Mesenchymal stem cell (in vitro differentiated cells and primary cell): ENCODE measurements at places on chromosomes 1 and 21.

- DNase-seq = no peak
Measured at GRCh38 chr1:44068442-44068921, 37.2 kb upstream of the SLC6A9 start.

DNA sequence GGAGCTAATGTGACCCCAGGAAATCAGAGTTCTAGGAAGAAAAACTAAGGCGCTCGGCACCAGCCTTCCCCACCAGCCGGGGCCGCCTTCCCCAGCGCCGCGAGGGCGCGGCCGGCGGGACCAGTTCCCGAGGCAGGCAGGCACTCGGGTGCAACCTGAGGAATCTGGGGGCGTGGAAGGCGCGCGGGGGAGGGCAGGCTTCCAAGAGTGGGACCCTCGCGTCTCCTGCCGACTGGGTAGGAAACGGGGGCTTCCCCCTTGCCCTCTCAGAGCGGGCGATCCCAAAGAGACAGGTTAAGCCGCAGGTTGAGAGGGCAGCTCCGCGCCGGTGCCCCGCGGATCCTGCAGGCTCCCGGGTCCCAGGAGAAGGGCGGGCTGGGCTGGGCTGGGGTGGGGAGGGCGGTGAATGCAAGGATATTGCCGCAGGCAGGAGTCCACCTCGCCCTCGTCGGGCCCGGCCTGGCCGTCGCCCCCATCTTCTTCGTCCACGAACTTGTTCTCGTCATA, 431 bp downstream of the ARPC5 start:
- DNase-seq = no peak

GRCh38 chr1:101325144-101325543, 88.3 kb downstream of the S1PR1 start:
- no peak for DNase-seq

DNA sequence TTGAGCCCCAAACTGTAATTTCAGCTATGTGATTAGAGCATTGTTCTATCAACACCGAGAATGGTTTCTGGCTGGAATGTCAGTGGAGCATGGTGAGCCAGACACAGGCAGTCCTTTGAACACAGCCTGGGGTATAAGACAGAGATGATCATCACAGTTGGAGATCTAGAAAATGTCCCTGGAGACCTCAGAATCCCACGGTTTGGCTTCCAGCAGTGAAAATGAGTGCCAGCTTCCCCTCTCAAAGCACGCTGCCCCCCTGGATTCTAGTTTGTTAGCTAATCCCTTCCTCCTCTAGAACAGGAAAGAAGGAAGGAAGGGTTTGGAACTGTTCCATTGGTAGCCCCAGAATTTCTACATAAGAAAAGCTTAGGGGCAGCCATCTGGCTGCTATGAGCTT, 59.9 kb upstream of the JAK1 start:
- DNase-seq = no peak

GRCh38 chr1:51897699-51898031, 19.1 kb upstream of the NRDC start:
- DNase-seq = peak; percentile 74

DNA sequence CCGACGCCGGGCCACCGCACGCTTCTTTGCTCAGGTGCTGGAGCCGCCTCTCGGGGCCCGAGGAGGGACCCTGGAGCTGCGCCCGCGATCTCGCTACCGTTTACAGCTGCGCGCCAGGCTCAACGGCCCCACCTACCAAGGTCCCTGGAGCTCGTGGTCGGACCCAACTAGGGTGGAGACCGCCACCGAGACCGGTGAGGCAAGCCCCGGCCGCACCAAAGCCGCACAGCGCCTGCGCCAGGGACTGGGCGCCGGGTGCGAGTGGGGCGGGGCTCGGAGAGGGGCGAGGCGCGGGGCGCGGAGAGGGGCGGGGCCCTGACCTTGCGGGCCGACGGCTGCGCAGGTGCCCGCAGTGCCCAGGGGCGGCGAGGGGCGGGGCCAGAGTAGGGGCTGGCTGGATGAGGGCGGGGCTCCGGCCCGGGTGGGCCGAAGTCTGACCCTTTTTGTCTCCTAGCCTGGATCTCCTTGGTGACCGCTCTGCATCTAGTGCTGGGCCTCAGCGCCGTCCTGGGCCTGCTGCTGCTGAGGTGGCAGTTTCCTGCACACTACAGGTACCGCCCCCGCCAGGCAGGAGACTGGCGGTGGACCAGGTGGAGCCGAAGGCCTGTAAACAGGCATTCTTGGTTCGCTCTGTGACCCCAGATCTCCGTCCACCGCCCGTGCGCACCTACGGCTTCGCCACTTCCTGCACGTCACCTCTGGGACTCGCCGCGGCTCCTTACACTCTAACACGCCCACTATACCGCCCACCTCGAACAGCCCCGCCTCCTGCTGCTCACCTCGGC, 9.8 kb upstream of the CDC20 start:
- peak; percentile 60 for DNase-seq

GRCh38 chr1:27349784-27350662, 8.2 kb downstream of the SYTL1 start:
- DNase-seq = peak; percentile 68

DNA sequence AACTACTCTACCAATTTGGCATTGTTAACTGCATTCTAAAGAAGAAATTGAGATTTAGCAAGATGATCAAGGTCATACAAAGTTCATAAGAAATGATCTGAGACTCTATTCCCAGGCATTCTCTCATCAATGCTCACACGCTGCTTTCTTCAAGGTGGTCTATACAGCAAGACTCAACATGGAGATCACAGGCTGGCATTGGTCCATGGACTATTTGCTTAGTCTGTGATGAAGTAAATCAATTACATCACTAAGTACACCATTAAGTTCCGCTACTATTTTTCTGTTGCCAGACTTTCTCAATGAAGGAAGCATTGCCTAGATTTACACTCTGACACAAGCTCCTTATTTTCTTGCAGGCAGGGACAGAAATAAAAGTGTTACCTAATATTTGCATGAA, 51.9 kb upstream of the CYP2J2 start:
- no peak for DNase-seq

DNA sequence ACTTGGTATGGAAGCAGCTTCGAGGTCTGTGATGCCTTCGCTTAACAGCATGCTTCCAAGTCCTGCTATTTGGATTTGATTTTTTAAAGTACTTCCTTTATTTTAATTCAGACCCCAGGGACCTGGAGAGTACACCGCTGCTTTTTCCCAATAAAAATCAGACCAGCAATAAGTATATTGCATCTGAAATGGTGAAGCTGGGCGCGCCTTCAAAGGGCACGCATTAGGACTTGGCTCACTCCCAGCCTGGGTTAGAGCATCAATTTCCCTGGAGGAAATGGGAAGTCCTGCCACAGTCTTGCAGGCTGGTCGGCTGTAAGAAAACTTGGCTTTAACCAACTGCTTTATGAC, 325.1 kb downstream of the RRAGC start:
- no peak for DNase-seq

DNA sequence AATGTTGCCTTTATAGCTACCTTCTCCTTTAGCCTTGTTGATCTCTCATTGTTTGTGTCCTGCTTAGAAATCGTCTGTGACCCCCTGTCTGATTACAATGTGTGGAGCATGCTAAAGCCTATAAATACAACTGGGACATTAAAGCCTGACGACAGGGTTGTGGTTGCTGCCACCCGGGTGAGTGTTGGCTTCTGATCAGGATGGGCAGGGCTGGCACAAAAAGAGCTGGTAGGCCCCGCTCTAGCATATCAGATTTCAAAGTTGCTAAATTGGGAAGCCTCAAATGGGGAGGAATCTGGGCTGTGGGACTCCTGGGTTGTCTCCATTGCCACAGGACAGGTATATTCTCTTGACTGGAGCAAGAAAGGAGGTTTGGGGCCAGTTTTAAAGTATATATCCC, 8.4 kb downstream of the NCSTN start:
- DNase-seq = no peak
